ENCODE measurements at places on chromosomes 7 and 10.

GRCh38 chr10:47037654-47038425 is 126.6 kb downstream of the PTPN20 start:
- no peak for DNase-seq

- DNase-seq: no peak
These were observed 380 bp upstream of the AGBL3 start for GRCh38 chr7:134985894-134986362.

GRCh38 chr7:114922652-114923402 is 933 bp downstream of the MDFIC start:
- peak; percentile 87 for DNase-seq

GRCh38 chr7:25391961-25392587 is 163.8 kb upstream of the NPVF start:
- no peak for DNase-seq

DNA sequence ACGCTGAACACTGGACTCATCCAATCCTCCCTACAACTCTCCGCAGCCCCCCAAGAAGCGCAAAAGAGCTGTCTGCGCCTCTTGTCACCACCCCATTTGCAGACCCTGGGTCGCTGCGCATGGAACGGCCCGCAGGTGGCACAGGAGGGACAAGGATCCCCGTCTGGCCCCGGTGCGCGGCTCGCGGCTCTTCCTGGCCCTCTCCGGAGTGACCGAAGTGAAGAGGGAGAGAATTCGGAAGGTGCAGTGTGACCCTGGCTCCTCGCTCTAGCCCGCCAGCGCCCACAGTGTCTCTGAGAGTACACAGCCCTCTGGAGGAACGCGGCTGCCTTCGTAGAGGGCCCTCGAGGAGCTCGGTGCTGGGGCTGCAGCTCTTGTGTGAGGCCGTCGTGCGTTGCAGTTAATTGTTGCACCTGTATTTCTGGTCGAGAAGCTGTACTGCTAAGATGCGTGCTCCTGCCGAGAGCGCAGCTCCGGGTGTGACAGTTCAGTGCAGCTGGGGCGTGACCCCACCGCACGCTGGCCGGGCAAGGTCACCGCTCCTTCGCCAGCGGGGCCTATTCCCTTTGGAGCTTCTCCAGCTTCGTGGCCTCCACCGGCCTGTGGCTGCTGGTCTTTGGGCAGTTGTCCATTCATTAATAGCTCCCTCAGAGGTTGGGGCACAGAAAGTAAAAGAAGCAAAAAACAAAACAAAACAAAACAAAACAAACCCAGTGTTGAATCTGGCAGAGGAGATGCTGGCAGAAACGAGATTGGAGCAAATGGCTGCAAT is 119.0 kb downstream of the SEC23IP start:
- peak; percentile 24 for DNase-seq

GRCh38 chr7:28017372-28017771 is 163.2 kb downstream of the JAZF1 start:
- no peak for DNase-seq

DNA sequence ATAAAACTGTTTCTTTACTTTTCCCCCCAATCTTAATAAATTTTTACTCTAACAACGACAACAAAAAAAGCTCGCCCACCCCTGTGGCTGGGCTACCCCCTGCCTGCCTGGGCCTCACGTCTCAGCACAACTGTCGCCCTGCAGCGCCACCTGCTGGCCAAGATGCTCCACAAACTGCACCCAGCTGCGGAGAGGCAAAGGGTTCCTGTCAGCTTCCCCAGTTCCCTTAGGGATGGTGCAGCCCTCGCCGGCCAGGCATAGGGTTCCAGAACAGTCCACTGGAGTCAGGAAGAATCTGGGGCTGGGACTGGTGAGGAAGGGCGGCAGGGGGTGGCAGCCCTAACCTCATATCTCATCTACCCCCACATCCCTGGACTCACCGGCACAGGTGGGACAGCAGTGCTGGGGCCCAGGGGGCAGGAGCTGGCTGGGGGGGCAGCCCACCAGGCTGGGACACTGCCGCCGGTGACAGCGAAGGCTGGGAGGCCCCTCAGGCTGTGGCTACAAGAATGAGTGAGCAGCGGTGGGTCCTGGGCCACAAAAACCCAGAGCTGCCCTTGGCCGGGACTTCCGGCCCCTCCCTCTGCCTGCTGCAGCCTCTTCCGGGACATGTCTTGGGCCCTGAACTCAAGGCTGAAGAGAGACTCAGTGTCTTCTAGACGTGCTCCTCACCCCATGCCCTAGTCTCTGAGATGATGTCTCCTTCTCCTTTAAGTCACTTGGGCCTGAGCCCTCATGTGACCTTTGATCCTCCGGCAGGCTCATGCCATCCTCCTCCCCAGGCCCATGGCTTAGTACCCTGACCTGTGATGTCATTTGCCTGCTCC is 21.2 kb downstream of the ATP6V1F start:
- DNase-seq: peak; percentile 89

GRCh38 chr10:33859319-33860022 is 525.0 kb upstream of the NRP1 start:
- no peak for DNase-seq

DNA sequence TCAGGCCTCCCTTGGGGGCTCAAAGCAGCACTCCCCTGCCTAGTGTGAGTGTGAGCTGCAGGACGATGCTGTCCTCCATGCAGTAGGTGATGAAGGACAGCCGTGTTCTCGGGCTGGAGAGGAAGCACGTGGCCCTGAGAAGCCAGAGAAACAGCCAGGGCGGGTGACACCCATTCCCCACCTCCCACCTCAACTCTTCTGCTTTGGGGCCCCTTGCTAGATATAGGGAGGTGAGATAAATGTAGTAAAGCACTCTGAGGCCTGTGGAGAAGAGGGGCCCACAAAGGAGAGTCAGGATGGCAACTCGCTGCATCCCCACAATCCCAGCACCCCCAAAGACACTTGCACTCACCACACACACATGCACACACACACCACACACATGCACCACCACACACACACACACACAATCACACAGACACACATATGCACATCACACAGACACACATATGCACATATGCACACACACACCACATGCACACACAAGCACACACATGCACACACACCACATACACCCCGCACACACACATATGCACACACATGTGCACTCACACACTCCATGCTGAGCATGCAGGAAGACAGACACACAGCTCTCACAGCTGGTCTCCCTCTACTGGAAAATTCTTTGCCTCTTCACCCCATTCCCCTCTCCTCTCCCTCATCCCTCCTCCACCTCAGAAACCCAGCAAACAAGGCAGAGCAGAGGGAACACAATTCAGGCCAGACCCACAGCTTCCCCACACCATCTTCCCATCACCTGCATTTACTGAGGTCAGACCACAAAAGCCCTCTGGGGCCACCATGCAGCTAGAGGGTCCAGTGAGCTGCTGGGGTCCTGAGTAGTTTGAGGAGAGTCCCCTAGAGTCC is 30.5 kb downstream of the ANXA8 start:
- no peak for DNase-seq

GRCh38 chr10:4129866-4130477 is 345.0 kb upstream of the KLF6 start:
- no peak for DNase-seq

DNA sequence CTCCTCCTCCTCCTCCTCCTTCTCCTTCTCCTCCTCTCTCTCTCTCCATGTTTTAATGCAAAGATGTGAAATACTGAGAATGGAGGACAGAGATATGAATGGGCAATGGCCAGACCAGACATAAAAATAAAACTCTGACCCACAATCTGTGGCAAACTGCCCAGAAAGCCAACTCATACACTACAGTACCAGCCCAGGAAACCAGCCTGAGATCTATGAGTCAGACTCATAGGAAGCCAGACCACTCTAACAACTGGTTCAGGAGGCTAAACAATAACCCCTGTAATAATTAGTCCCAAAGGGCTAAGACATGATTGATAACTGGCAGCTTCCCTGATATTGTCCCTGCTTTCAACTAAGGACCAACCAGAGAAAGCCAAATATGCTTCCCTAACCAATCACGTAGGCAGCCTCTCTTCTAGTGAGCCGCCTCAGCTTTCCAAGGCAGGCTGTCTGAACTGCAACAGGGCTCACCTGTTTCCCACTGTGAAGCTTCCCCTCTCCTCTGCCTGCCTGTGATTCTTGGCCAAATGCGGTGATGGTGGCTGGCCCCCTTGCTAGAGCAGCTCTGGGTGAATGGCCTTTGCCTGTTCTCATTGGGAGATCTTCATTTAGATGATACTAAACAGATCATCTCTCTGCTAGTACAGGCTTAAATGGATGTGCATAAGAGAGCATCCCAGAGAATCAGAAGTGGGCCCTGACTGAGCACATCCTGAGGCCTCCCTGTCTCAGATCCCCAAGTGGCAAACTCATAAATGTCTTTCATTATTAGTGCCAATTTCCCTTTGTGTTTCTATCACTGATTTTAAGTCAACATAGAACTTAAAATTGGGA is 817.6 kb downstream of the TNS3 start:
- no peak for DNase-seq

- DNase-seq: peak; percentile 40
These were observed 48.4 kb downstream of the SHH start for GRCh38 chr7:155763691-155764437.

- DNase-seq: no peak
These were observed 10.8 kb downstream of the AFAP1L2 start for GRCh38 chr10:114393482-114393881.

GRCh38 chr10:68981074-68981473 is 7.5 kb upstream of the KIFBP start:
- no peak for DNase-seq

GRCh38 chr7:2038931-2039728 is 193.6 kb downstream of the MAD1L1 start:
- no peak for DNase-seq

DNA sequence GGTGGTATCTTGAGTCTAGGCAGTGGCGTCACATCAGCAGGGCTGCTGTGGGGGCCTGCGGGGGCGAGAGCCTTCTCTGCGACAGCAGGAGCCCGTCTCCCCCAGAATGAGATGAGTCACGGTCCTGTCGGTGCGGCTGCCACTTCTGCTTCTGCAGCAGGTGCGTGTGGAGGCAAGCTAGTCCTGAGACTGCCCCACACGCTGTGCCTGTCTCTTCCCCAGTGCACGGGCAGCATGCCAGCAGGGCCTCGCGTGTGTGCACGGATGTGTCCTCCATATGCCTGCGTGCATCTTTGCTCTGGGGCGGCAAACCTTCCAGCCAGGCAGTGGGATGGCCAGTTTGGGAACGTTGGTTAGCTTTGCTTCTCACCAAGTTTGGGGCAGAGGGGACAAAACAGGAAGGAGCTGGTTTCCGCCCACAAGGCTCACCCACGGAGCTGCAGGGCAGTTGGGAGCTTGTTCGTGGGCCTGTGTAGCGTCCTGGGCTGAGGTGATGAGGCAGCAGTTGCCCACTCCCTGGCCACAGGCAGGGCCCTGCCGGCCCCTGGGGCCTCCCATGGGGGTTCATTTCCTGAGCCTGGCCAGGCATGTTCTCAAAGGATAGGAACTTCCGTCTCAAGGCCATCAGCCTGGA is 60.8 kb upstream of the PPIF start:
- no peak for DNase-seq

DNA sequence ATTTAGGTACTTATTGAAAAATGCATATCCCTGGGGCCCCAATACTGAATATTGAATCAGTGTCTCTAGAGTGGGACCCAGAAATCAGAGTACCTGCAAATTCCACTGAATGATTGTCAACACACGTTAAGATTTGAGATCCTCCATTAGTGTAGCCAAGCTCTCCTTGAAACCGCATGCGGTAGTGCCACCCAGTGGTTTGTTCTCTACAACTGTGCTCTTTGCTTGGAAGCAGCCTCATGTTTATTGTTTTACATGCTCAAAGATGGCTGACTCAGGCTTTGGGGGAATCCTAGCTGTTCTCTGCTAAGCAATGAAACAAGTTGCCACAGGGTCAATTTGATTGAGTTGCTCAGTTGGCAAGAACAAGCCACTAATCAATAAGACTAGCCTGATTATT is 340.2 kb upstream of the CELF2 start:
- peak; percentile 89 for DNase-seq

GRCh38 chr7:42877862-42878261 is 34.0 kb downstream of the C7orf25 start:
- no peak for DNase-seq

DNA sequence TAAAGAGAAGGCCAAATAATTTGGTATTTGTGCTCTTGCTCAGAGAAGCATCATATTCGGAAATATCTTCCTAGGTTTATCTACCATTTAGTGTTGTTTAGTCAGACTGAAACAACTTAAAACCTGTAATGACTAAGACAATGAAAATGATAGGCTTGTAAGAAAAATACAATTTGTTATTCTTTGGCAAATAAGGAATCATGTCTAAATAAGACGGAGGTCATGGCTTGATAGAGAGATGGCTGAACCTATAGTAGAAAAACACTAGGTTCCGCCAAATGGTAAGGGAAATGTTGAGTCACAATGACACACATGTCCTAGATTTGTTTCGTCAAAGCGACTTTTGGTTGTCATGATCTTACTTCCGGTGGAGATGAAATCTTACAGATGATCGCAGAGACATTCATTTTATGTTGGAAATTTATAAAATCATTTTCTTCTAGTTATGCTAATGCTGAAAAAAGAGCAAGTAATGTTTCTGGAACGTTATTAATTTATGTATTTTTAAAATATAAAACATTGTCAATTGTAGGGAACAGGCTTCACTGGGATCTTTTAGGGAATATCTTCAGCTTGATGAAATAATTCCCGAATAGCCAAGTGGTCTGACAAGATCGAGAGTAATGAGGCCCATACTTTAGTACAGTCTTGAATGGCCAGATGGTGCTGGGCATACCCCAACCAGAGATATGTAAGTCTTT is 1.0 kb downstream of the SRGN start:
- no peak for DNase-seq

Data from eye (tissue), 1 donor.